ENCODE measurements at places on chromosomes 13 and 19. TPM values are rescaled to one million over a fixed set of nuclear protein-coding genes. Genes with fewer than 3 reads are reported as not detected.

Gene IL12RB1
- 43.3 TPM for total RNA-seq

Gene KIR3DL2
- 0.64 TPM for total RNA-seq

Gene PCP2
- 1.2 TPM for total RNA-seq

Gene PLVAP
- not detected for total RNA-seq

Gene APOC4
- total RNA-seq: not detected

Gene CD37
- total RNA-seq: 141 TPM

Gene DACT3
- total RNA-seq: 6.1 TPM

Gene KLK14
- total RNA-seq: 0.44 TPM

Gene PLPPR2
- 3.4 TPM for total RNA-seq

Gene GJB6
- total RNA-seq: 1.7 TPM

Gene SBK3
- not detected for total RNA-seq

Gene HPN
- total RNA-seq: 0.11 TPM

Gene OR10H5
- total RNA-seq: not detected

Gene PTH2
- total RNA-seq: not detected

Gene ZNF491
- total RNA-seq: 0.67 TPM

Gene DLL3
- 1.6 TPM for total RNA-seq

Gene RNF17
- not detected for total RNA-seq

Gene ZNF730
- 0.37 TPM for total RNA-seq

Gene GIPC1
- 39.2 TPM for total RNA-seq

Gene DCT
- not detected for total RNA-seq

Gene TNFSF13B
- 1.1 TPM for total RNA-seq

Gene C13orf42
- total RNA-seq: not detected

Gene KIR3DL3
- not detected for total RNA-seq

Gene NKG7
- total RNA-seq: 332 TPM

Gene SYT5
- 0.23 TPM for total RNA-seq

Gene MEIOSIN
- not detected for total RNA-seq
